ENCODE measurements at places on chromosomes 16 and 17.

GRCh38 chr16:10675216-10675615 lies 19.5 kb downstream of the TEKT5 start:
- no peak for DNase-seq

DNA sequence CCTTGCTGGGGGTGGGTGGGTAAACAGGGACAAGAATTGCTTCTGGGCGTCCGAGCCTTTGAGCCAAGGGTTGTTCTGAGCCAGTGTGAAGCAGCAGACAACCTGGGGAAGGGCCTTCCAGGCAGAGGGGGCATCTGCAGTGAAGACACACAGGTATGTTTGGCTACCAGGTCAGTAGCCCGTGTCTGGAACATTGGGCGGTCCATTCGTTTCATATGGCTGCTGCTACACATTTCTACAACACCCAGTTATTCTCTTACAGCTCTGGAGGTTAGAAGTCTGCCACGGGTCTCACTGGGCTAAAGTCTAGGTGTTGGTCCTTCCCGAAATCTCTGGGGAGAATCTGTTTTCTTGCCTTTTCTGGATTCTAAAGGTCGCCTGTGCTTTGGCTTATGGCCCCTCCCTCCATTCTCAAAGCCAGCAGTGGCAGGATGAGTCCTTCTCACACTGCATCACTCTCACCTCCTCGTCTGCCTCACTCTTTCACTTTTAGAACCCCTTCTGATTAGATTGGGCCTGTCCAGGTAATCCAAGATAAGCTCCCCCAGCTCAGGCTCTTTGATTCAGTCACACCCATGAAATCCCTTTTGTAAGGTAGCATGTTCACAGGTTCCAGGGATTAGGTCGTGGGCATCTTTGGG lies 136.1 kb downstream of the CLEC16A start:
- DNase-seq: no peak

- DNase-seq: peak; percentile 19
Observed at GRCh38 chr16:578870-579405, 9.2 kb downstream of the PIGQ start.

DNA sequence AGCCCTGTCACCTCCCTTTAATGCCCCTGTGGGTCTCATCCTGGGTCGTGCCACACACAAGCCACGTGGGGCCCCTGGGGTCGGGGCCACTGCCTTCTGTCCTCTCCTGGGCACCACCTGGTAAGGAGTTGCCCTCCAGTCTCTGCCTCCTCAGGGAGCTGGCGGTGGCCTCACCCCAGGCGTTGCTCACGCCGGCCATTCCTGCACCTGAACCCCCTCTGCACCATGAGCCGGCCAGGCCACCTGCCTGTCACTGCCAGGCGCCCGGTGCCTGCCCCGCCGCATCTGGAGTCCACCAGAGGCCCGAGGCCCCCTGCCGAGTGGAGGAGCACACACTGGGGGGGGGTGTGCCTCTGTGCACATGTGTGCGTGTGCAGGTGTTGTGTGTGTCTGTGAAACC lies 10.4 kb downstream of the NHERF2 start:
- no peak for DNase-seq

DNA sequence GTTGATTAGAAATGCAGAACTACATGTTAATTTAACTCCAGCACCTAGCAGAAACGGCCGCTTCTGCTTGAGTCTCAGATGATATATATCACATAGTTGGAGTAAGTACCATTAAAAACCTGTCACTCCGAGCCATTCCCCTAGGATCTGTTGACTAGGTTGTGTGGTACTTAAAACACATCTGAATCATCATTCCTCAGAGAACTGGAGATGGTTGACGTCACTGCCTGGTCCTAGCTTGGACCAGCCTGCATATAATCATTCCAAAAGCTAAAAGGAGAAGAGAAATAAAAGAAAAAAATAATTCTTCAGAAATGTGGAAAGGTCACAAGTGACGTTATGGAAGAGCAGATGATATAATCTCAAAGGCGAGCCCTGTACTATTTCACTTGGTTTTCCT lies 31.3 kb upstream of the RASL10B start:
- DNase-seq: no peak

- no peak for DNase-seq
Observed at GRCh38 chr17:77508047-77508715, 367.4 kb downstream of the SEC14L1 start.

DNA sequence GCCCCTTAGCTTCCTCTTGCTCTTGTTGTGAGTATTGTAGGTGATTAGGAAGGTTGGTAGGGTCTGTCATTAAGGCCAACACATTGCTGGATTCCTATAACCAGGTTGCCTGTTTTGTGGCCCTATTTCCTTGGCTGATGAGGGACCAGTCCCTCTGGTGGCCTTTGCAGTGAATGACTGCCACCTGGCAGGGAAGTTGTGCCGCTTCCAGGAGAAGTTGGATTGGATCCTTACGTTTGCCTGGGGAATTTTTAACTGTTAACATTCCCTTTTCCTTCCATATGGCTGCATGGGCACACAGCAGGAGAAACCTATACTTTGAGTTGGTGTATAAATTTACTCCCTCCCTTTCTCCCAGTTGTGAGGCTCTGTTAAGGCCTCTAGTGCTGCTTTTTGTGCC lies 32.4 kb downstream of the LCMT1 start:
- no peak for DNase-seq

DNA sequence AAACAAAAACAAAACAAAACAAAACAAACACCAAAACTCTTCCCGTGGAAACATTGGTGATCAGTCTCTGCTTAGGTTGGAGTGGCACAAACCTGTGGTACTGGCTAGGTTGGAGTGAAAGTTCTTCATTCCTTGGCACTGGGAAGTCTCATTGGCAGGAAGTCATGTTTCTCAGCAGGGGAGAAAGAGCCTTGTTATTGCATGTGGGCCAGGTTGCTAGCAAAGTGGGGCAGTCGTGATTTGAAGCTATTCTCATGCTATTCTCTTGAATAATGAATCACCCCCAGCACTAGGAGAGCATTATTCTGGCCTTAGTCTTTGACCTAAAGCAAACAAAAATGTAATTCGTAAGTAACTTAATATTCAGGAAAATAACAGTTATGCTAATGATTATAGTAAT lies 24.3 kb upstream of the B4GALNT2 start:
- DNase-seq: no peak

GRCh38 chr16:72458035-72458434 lies 286.1 kb upstream of the PMFBP1 start:
- no peak for DNase-seq

GRCh38 chr16:51134269-51134812 lies 16.7 kb downstream of the SALL1 start:
- no peak for DNase-seq

- no peak for DNase-seq
Observed at GRCh38 chr16:85240982-85241924, 129.0 kb upstream of the CIBAR2 start.

DNA sequence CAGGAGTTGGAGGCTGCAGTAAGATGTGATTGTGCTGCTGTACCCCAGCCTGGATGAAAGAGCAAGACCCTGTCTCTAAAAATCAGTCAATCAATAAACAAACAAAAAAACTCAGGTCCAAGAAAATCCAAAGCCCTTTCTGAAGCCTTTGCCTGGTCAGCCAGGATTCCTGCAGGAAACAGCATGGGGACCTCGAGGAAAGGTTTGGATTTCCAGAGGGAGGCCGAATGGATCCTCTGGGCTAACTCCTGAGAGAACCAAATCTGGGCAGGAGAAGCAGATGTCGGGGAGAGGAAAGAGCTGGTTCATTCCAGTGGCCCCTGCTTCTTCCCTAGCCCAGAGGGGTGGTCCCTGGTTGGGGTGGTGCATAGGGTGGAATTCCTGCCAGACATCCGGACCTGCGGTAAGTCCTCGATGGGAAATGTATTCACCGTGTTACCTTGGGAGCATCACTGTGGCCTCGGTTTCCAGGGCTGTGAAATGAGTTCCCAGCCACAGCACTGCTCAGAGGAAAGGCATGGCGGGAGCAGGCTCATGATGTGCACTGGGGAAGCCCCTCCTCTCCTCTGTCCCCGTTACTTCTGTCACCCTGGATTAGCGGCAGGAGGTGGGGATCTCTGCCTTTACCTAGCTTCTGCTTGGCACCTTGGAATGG lies 75.1 kb downstream of the CYLD start:
- DNase-seq: no peak

GRCh38 chr17:50058296-50058953 lies 2.5 kb downstream of the ITGA3 start:
- no peak for DNase-seq

- DNase-seq: no peak
Observed at GRCh38 chr16:55842369-55843104, 9.6 kb upstream of the CES1 start.

DNA sequence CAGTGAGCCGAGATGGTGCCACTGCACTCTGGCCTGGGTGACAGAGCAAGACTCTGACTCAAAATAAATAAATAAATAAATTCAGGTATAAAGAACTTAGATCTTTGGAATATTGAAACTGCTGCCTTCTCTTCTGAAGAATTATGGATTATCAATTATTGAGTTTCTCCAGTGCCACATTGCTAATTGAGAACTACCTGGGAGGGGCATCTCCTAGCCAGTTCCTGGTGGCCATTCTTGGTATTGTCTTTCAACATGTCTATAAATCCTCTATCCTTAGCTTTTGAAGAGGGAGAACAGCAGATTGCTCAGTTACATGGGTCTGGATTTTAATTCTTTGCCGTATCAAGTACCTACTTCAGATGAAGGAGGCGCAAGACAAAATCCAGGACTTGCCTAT lies 29.2 kb downstream of the CALCOCO2 start:
- DNase-seq: no peak

GRCh38 chr17:61897548-61898180 lies 30.1 kb downstream of the INTS2 start:
- no peak for DNase-seq

DNA sequence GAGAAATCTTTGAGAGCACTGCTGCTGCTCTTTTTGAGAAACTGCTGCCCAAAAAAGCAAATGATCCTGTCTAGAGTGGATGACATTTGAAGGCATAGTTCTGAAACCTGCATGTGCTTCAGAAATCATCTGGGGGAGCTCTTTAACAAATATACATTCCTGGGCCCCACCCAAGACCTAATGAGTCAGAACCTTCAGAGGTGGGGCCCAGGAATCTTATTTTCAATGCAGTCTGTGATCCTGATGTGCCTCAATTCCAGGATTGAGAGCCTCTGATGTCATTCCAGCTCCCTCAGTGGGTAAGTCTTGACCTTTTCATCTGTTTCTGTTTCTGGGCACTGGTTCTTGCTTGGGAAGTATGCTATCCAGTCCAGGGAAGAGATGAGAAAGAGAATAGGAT lies 42.3 kb downstream of the HNF1B start:
- no peak for DNase-seq

- DNase-seq: no peak
Observed at GRCh38 chr17:41417576-41418015, 6.8 kb downstream of the KRT37 start.

DNA sequence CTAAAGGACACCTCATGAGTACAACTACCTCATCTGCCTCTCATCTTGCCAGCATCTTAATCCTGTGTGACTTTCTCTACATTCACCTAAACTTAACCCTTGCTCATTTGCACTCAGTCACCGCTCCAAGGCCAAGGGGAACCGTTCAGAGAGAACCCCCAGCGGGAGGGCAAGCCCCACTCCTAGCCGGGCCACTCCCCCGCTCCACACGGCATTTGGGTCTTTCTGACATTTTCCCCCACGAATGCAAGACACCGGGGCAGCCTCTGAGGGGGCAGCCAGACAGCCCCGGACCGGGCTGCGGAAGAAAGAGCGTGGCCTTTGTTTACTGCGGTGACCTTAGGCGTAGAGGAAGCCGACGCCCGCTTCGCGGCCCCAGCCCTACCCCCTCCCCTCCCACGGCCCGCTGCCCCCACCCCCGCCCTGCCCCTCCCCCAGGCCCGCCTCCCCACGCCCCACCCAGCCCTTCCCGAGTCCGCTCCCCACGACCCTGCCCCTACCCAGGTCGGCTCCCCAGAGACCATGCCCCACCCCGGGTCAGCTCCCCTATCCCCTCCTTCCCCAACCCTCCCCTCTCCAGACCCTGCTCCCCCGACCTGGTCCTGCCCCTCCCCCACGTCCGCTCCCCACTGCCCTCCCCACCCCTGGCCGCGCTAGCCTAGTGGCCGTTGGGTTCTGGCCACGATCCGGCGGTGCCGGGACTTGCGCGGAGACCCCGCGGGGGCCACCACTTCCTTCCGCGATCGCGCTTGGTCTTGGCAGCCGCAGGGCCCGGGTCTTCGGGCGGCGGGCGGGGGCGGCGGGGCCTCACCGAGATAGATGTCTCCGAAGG lies 789 bp downstream of the CSNK1D start:
- DNase-seq: no peak

- DNase-seq: no peak
Observed at GRCh38 chr17:44976206-44976605, 8.1 kb upstream of the C1QL1 start.

DNA sequence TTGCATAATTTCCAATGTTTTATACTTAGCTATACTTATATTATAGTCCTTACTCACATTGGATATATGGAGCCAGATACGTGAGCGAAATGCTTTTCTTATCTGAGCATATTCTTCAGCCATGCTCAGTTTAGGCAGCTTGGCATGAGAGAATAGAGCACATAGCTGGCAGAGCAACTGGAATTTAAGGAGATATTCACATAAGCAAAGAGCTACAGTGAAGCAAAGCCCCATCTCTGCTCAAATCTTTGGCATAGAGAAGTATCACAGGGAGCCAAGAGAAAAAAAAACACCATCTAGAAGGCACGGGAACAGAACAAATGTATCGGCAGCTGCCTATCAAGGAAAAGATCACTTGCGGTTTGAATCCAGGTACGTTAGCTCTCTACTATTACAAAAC lies 734.2 kb upstream of the KIF2B start:
- DNase-seq: no peak

GRCh38 chr17:53687324-53687723 lies 135.4 kb upstream of the KIF2B start:
- no peak for DNase-seq

- DNase-seq: no peak
Observed at GRCh38 chr16:77599793-77600415, 122.4 kb upstream of the NUDT7 start.

DNA sequence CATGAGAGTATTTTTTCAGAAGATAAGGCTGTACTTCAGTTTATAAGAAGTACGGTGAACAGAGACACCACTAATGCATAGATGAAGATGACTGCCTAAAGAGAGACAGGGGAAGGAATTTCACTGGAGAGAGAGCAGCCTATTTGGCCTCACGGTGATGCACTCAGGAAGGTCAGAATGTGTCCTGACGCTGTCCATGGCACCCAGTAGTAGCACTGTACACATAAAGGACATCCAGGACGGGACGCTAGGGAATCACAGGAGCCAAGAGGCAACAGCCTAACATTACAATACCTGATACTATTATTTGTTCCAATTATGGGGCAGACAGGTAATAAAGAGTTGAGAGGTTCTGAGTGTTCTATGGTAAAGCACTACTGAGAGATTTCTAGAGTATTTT lies 24.9 kb upstream of the LRRC37A start:
- no peak for DNase-seq

GRCh38 chr16:86256995-86257394 lies 253.3 kb upstream of the FOXF1 start:
- no peak for DNase-seq

- no peak for DNase-seq
Observed at GRCh38 chr16:2039274-2040031, 8.2 kb downstream of the NTHL1 start.
